Stimulated activated CD4-positive, alpha-beta T cell treated with anti-CD3 and anti-CD28 coated beads, Interleukin-1b, Interleukin-23, amount 100 ng/mL, for 1 hour (primary cell): ENCODE measurements at places on chromosomes 12 and 14.

DNA sequence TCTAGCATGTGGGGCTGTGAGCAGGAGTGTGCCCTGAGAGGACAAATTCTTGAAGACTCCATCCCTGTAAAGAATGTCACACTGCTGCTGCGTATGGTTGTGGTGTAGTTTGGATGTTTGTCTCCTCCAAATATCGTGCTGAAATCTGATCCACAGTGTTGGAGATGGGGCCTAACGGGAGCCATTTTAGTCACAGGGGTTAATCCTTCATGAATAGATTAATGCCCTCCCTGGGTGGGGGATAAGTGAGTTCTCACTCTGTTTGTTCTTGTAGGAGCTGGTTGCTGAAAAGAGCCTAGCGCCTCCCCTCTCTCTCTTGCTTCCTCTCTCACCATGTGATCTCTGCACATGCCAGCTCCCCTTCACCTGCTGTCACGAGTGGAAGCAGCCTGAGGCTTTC lies 94.5 kb upstream of the VASH1 start:
- DNase-seq = no peak

DNA sequence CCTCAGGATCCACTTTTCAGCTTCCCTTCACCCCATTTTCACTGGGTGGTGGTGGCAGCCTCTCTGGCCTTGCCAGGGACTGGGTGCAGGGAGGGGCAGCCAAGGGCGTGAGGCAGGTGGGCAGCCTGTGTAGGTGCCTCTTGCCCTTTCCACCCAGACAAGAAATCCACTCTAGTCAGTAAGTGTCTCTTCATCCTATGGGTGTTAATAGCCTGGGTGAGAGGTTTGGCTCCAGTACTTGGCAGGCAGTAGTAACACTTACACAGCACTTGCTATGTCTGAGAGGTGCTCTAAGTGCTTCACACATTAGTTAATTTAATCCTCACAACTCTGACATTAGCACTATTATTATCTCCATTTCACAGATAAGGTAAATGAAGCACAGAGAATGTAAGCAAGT lies 171.9 kb downstream of the EMP1 start:
- DNase-seq = no peak

DNA sequence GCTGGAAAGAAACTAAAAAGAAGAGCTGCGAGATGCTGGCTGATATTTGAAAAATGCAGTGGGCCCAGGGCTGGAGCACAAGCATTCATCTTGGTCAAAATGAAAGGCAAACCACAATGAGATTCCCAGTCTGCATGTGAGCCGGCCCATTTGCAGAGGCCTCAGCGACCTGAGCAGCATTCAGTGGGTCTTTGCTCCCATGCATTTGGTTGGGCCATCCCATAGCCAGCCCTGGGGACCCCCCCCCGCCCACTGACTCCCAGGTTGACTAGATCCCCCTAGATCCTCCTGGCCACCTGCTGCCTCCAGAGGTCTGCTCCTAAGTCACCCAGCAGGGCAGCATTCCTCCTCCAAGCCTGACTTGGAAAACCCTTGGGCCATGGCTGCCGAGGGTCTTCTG lies 59.8 kb downstream of the PRMT8 start:
- no peak for DNase-seq

DNA sequence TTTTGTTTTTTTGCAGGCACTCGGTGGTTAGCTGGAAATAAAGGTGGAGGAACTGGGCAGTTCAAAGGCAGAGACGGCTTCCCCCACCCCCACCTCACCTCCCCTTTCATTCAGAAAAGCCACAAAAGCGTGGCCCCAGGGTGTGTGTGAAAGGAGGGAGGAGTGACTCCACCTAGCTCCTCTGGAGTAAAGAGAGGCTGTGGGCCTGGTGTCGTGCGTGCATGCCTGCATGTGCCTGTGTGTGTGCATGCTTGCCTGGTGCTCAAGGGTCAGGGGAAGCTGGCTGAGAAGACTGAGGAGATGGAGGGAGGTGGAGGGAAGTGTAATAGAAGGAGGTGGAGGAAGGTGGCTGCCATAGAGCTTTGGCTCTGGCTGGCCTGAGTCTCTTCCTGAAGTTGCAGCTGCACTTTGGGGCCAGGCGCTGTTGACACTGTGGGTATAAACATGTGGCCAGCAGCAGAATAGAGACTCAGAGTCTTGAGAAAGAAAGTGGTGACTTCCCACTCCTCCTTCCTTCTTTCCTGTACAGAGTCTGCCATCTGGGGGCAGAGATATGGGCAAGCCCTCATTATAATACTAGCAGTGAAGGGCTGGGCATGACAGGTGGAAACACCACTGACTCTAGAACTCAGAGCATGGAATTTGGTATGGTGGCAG lies 36.9 kb upstream of the SINHCAF start:
- no peak for DNase-seq

DNA sequence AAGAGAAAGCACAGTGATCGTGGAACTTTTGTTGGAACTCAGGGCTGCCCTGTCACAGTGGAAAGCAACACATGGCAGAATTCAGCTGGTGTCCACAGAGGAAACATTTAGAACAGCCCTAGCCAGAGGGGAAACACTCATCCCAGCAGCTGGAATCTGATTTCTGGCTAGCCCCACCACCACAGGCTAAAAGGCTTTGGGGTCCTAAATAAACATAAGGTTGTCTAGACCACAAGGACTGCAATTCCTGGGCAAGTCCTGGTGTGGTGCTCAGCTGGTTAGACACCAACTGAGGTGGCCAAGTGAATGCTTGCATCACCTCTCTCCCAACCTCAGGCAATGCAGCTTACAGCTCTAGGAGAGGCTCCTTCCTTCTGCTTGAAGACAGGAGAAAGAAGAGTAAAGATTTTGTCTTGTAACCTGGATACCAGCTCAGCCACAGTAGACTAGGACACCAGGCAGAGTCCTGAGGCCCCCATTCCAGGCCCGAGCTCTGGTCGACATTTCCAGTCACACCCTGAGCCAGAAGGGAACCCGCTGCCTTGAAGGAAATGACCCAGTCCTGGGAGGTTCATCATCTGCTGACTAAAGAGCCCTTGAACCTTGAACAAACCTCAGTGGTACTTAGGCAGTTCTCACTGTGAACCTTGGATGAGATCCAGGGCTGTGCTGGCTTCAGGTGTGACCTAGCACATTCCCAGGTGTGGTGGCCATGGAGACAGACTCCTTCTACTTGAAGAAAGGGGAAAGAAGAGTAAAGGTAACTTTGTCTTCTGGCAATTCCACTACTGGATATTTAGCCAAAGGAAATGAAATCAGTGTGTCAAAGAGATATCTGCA lies 85.4 kb upstream of the PLXNC1 start:
- no peak for DNase-seq

- no peak for DNase-seq
Observed at GRCh38 chr12:121748218-121748570, 35.6 kb downstream of the TMEM120B start.

GRCh38 chr12:120098756-120099470 lies 17.6 kb downstream of the RAB35 start:
- DNase-seq = no peak

DNA sequence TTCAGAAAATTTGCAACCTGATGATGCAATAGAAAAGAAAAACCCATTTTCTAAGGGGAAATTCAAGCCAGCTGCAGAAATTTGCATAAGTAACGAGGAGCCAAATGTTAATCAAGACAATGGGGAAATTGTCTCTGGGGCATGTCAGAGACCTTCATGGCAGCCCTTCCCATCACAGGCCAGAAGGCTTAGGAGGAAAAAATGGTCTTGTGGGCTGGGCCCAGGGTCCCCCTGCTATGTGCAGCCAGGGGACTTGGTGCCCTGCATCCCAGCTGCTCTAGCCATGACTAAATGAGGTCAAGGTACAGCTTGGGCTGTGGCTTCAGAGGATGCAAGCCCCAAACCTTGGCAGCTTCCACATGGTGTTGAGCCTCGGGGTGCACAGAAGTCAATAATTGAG lies 28.2 kb upstream of the AVPR1A start:
- DNase-seq = no peak

- no peak for DNase-seq
Observed at GRCh38 chr14:89366864-89367778, 49.9 kb downstream of the FOXN3 start.

DNA sequence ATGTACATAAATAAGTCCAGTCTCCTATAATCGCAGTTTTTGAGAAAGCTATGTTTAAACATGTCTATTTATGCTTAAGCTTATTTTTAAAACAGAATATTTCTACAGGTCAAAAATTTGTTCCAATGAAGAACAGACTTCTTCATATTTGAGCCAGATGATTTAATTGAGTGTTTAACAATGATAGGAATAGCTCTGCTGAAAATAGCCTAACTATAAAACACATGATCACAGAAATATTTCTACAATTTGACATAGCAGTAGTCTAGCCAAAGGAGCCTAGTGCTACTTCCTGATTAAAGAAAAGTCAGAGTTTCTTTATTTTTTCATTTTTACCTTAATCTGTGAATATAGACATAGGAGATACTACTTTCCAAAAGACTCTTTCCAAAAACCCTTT lies 29.4 kb downstream of the DCP1B start:
- no peak for DNase-seq

DNA sequence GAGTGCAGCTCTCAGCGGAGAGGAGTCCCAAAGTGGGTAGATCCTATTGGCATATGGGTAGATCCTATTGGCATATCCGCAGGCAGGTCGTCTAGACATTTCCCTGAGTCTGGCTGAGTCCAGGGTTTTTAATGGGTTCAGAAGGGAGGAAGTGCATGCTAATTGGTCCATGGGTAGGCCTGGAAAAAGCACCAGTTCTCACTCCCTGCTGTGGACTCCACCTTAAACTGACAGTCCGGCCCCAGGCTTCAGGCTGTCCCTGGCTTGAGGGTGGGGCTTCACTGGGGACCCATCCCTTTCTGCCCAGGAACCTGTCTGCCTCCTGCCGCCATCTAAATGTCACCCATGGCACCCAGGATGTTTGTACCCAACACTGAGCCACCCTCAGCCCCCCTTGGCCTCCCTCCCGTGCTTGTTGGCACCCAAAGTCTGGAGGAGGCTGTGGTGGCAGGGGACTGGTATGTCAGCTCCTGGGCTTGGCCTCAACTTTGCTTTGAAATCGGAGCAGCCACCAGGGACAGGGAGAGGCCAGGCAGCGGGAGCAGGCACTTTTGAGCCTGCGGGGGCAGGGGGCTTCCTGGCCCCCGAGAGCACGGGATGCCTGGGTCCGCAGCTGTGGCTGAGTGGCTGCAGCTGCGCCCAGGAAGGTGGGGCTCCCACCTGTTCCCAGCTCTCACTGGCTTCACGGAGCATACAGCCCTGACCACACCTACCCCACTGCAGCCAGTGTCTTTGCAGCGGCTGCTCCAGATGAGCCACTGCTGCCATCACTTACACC lies 29.6 kb upstream of the YAF2 start:
- DNase-seq = no peak

DNA sequence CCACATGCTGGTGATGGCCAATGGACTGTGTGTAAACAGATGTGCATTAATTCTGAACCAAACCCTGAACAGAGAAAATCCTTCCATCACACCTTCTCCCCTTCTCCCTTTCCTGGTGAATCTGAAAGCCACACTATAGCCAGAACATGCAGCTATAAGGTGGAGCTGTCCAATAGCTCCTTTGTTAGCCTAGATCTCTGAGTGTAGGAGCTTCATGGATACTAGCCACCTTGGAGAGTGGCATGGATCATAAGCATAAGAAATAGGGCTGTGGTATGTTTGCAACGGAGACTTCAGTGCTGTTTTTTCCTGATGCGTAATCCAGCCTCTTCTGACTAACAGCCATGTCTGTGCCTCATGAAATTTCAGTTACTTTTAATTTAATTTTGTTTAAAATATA lies 364.5 kb downstream of the BTG1 start:
- no peak for DNase-seq

DNA sequence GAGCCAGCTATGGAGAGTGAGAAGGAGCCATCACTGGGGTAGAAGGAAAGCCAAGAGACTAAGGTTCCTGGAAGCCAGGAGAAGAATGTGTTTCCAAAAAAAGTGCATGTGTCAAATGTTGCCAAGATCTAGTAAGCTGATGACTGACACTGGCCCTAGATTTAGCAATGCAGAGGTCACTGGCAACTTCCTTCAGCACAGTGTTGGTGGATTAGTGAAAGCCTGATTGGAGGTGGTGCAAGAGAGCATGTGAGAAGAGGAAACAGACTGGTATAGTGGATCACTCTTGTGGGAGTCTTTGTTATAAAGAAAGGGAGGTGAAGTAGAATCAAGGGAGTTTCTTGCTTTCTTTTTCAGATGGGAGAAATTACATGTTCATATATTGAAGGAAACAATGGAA lies 34.1 kb upstream of the CHGA start:
- no peak for DNase-seq

DNA sequence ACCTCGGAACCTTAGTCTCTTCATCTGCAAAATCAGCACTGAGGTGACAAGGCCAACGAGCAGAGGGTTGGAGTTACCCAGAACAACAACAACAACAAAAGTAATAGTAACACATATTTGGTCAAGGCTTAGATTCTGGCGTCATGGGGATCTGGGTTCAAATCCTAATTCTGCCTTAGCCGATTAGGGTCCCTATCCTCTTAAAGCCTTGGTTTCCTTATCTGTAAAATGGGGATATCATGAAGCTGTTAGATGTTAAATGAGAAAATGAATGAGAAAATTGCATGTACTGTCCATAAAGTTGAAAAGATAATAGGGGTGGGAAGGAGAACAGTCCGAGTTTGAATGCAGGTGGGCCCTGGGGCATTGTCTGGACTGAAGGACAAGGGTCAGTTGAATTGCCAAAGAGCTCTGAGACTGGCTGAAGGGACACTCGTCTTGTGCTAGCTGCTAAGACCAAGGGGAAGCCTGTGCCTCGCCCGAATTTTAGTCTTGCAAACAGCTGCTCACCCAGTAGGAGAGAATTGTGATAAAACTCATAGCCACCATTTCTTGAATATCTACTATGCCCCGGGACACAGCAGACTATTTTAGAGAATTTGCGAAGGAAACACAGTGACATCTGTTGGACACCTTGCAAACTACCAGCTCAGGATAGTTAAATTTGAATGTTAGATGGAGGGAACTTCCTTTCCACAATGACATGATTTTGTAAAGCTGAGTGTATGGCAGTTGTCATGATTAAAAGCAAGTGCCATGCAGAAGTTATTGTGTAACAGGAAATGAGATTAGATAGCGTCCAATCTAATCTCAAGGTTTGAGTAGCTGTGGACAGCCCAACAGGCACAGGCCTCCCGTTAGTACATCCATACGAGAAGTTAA lies 6.8 kb upstream of the HNF1A start:
- no peak for DNase-seq

DNA sequence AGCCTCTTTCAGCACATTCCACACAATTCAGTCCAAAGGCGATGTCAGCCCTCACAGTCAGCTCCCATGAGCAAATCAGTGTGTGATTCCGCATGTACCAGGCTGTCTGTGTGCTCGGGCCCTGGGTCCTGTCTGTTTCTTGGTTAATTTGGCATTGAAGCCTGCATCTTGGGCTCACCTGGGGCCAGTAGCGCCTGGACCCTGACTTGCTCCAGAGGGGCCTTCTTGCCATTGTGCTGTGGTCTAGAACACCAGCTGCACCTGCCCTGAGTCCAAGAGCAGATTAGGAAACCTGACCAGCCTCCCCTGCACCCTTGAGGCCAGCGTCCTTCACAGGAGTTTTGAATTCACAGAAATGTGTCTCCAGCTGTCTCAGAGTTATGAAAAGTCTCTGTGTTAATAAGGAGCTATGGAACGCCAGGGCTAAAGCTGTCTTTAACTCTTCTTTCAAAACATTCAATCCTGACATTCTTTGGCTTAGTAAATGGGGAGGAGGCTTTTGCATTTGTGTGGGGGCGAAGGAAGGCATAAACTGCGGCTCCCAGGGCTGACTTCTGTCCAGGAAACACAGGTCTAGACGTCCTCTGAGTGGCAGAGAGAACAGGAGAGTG lies 102.2 kb downstream of the ARF6 start:
- no peak for DNase-seq
